CD4-positive, CD25-positive, alpha-beta regulatory T cell (primary cell): ENCODE measurements at places on chromosomes 12 and 14.

DNA sequence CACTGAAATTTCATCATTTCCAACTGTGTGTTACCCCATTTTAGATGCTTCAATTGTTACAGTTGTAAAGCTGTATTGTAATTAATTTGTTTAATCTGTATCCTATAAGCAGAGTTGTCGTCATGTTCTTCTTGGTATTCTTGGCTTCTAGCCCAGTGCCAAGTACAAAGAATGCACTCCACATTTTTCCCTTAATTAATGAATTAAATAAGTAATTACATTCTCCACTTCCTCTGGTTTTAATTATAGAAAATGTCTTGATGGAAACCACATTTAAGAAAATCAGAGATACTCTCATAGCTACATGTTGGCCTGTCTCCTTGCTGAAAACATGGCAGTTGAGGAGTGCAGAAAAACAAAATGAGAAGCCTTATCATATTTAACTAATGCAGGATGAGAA, 746 bp downstream of the DNAI7 start:
- H3K36me3 ChIP-seq, result no peaks in the 10 kb centered on the region
- peak overlapping the region; percentile 94 for H3K4me3 ChIP-seq
- DNase-seq, result no peak
- no peaks in the 10 kb centered on the region for H3K27me3 ChIP-seq
- peak overlapping the region; percentile 91 for H3K27ac ChIP-seq

GRCh38 chr12:77294016-77294415, 228.6 kb upstream of the E2F7 start:
- DNase-seq, result no peak
- no peak overlapping the region for H3K4me3 ChIP-seq
- H3K27ac ChIP-seq, result no peak overlapping the region
- H3K36me3 ChIP-seq, result no peaks in the 10 kb centered on the region

- no peaks in the 10 kb centered on the region for H3K36me3 ChIP-seq
- no peaks in the 10 kb centered on the region for H3K4me1 ChIP-seq
- H3K4me3 ChIP-seq, result no peak overlapping the region
- no peak overlapping the region for H3K27ac ChIP-seq
- H3K27me3 ChIP-seq, result no peaks in the 10 kb centered on the region
Observed at GRCh38 chr12:100401660-100402059, 44.8 kb downstream of the SLC17A8 start.

DNA sequence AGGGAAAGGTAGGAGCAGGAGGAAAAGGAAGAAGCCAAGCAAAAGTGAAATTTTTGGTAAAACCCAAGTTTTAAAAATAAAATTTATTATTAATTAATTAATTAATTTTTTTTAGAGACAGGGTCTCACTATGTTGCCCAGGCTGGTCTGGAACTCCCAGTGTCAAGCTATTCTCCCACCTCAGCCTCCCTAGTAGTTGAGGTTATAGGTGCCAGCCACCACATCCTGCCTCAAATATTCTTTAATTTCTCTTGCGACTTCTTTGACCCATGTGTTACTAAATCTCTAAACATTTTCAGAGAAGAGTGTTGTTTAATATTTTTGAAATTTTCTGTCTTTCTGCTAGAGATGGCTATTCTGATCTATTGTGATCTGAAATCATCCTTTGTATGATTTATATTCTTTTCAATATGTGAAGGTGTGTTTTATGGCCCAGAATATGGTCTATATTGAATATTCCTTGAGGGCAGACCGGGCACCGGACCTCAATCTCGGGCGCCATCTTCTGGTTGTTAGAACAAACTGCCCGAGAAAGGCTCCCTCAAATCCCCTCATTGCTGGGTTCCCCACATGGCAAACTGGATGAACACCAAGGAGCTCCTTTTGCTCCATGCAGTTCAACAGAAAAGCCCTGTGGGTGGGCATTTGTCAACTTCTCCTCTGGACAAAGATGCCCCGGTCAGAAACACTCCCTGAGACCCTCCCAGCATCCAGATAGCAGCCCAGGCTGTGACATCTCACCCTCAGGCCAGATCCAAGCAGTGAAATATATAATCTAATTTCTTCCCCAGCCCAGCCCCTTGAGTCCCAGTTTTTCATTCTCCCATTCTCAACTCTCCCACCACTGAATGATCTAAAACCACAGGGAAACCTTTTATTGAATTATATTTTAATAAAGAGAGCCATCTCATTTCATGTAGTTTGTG, 110.5 kb downstream of the ASCL4 start:
- no peaks in the 10 kb centered on the region for H3K36me3 ChIP-seq
- no peaks in the 10 kb centered on the region for H3K4me1 ChIP-seq
- DNase-seq, result no peak
- H3K27ac ChIP-seq, result no peak overlapping the region

- no peak overlapping the region for H3K27ac ChIP-seq
- H3K27me3 ChIP-seq, result no peaks in the 10 kb centered on the region
- H3K4me3 ChIP-seq, result no peak overlapping the region
- H3K4me1 ChIP-seq, result no peaks in the 10 kb centered on the region
- no peaks in the 10 kb centered on the region for H3K36me3 ChIP-seq
- no peak for DNase-seq
Observed at GRCh38 chr12:112894128-112894527, 12.6 kb upstream of the OAS1 start.

- no peak overlapping the region for H3K4me3 ChIP-seq
- H3K4me1 ChIP-seq, result no peaks in the 10 kb centered on the region
- H3K36me3 ChIP-seq, result no peaks in the 10 kb centered on the region
Observed at GRCh38 chr14:96637521-96637920, 135.3 kb downstream of the PAPOLA start.

GRCh38 chr12:101782273-101782731, 43.0 kb upstream of the SYCP3 start:
- H3K27me3 ChIP-seq, result no peaks in the 10 kb centered on the region
- DNase-seq, result no peak
- H3K4me3 ChIP-seq, result no peak overlapping the region
- H3K36me3 ChIP-seq, result peaks cover 30% of the 10 kb centered on the region

DNA sequence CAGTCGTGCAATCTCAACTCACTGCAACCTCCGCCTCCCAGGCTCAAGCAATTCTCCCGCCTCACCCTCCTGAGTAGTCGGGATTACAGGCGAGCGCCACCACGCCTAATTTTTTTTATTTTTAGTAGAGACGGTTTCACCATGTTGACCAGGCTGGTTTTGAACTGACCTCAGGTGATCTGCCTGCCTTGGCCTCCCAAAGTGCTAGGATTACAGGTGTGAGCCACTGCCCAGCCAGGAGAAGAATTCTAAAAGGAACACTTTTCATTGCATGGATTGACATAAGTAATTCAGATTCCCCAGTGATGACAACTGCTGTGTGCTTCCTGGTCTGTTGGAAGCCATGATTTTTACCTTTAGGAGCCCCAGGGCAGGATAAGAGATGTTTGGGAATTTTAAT, 22.1 kb downstream of the DMAC2L start:
- peaks cover 36% of the 10 kb centered on the region for H3K36me3 ChIP-seq
- no peaks in the 10 kb centered on the region for H3K27me3 ChIP-seq
- no peak overlapping the region for H3K4me3 ChIP-seq
- H3K4me1 ChIP-seq, result peaks cover 8% of the 10 kb centered on the region
- no peak overlapping the region for H3K27ac ChIP-seq

DNA sequence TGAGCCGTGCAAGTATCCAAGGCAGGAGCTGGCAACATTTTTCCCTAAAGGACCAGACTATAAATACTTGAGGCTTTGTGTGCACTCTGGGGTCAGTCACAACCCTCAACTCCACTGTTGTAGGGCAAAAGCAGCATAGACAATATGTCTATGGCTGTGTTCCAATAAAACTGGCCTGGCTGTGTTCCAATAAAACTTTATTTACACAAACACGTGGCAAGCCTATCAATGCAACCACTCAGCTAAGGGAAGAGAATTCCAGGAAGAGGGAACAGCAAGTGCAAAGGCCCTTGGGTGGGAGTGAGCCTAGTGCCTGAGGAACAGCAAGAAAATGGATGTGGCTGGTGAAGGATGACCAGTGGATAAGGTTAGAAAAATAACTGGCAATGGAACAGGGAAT, 11.3 kb upstream of the FAM181A start:
- no peaks in the 10 kb centered on the region for H3K4me1 ChIP-seq
- no peak overlapping the region for H3K27ac ChIP-seq
- H3K27me3 ChIP-seq, result no peaks in the 10 kb centered on the region
- H3K4me3 ChIP-seq, result no peak overlapping the region
- DNase-seq, result no peak
- no peaks in the 10 kb centered on the region for H3K36me3 ChIP-seq

GRCh38 chr14:99564256-99564925, 39.6 kb downstream of the CCDC85C start:
- H3K27ac ChIP-seq, result no peak overlapping the region
- H3K4me3 ChIP-seq, result no peak overlapping the region
- H3K4me1 ChIP-seq, result no peaks in the 10 kb centered on the region
- H3K27me3 ChIP-seq, result no peaks in the 10 kb centered on the region
- no peaks in the 10 kb centered on the region for H3K36me3 ChIP-seq

DNA sequence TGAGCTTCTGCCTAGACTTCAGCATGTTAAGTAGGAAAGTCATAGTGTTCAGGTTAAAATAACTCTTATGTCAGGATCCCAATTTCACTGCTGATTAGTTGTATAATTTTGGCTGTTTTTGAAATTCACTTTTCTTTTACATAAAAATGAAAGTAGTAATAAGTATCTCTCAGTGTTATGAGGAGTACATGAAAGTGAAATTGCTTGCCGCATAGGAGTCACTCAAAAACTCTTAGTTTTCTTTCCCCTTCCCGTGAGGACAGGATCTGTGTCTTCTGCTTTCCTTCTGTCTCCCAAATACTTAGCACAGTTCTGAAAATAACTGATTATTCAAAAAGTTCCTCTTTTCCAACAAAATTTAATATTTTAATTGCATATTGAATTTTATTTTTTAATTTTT, 100.5 kb downstream of the SLC38A4 start:
- H3K27me3 ChIP-seq, result peaks cover 3% of the 10 kb centered on the region
- no peaks in the 10 kb centered on the region for H3K36me3 ChIP-seq
- H3K27ac ChIP-seq, result no peak overlapping the region
- H3K4me3 ChIP-seq, result no peak overlapping the region

DNA sequence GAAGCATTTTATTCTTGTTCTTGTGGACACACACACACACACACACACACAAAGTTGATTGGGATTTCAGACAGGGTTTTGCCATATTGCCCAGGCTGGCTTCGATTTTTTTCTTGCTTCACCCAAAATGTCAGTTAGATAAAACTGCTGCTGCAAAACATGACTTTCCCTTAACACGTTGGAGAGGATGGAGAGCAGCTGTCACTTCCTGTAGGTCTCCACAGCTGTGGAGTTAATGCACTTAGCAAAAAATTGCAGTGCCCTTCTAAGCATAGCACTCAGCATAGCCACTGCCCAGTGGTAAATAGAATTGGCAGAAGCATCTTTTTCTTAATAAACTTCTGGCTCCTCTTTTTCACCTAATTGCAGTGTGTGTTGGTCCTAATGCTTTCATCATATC, 54.5 kb downstream of the PDZRN4 start:
- DNase-seq, result no peak
- H3K4me3 ChIP-seq, result no peak overlapping the region
- H3K27me3 ChIP-seq, result no peaks in the 10 kb centered on the region

DNA sequence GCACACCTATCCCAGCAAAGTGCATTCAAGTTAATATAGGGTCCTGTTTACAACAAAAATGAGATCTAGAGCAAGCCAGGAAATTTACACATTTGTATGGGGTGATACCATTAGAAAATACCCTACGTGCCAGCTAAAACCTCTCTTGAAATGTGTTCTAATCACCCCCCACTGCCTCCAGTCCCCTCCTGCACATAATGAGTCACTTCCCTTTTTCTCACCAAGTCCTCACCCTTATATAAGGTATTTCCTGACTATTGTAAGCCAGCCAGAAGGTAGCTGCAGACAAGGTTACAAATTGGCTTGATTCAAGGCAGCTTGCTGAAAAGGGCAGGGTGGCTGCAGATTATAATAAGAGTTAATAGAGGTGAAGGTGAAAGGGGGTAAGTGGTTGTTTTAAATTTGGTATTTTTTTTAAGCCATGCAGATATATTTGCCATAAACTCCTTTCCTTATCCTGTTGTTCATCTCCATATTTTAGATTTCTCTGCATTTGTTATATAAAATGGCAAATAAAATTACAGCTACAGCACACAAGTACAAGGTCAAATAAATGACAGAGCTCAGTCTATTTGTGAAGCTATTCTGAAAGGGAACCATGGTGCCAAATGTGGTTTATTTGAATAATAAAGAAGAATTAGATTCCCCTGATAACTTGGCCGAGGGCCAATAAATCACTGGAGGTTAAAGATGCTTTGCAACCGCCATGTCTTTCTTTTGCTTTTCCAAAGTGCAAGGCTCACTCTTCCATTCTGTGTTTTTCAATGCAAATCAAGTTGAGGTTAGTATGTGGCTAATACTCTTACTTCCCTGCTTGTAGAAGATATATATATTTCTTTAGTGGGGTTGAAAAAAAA, 385.9 kb downstream of the EGLN3 start:
- no peaks in the 10 kb centered on the region for H3K4me1 ChIP-seq
- H3K27ac ChIP-seq, result no peak overlapping the region
- H3K27me3 ChIP-seq, result no peaks in the 10 kb centered on the region
- H3K36me3 ChIP-seq, result no peaks in the 10 kb centered on the region
- no peak overlapping the region for H3K4me3 ChIP-seq
- no peak for DNase-seq

DNA sequence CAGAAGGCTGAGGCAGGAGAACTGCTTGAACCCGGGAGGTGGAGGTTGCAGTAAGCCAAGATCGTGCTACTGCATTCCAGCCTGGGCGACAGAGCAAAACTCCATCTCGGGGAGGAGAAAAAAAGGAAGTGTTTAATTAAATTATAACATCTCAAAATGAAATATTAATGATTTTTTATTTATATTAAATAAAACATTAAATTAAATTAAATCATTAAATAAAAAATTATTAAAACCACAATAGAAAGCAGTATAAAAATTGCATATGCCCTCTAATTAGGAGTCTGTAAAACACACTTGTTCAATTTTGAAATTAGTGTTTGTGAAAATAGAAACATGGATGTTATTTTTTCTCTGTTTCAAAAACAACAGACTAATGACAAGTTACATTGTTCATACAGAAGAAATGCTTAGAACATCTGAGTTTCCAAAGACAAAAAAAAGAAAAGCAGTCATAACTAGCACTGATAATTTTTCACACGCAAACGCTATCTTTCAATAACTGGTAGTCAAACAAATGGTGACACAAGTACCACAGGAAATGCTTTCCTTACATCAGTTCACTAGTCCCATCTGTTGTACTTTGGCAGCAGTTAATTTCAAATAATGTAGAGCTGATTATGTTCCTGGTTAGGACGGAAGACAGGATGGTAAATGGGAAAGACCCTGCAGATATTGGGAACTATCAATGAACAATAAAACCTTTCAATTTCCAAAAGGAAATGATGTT, 54.9 kb downstream of the HECTD4 start:
- H3K4me1 ChIP-seq, result no peaks in the 10 kb centered on the region
- H3K36me3 ChIP-seq, result no peaks in the 10 kb centered on the region

GRCh38 chr12:115075552-115076170, 391.7 kb upstream of the TBX3 start:
- no peaks in the 10 kb centered on the region for H3K4me1 ChIP-seq
- no peak for DNase-seq
- no peaks in the 10 kb centered on the region for H3K27me3 ChIP-seq
